ENCODE measurements at places on chromosomes 1 and 21.

DNA sequence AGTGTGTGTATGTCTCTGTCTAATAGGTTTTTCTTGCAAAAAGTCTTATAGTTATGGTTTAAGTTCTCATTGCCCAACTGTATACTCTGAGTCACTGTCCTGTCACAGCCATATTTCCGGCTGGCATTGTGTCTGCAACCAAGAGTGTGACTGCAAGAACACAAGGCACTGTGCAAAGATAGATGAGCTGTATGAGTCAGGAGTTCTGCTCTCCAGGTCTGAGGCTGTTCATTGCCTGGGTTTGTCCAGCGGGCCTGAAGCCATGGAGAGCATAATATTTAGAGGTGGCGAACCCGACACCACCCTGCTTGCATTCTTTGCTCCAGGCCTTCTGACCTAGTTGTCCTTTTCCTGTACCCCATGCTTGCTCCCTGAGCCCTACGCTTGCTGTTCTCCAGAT, 50.9 kb upstream of the CNIH3 start:
- no peak for DNase-seq

DNA sequence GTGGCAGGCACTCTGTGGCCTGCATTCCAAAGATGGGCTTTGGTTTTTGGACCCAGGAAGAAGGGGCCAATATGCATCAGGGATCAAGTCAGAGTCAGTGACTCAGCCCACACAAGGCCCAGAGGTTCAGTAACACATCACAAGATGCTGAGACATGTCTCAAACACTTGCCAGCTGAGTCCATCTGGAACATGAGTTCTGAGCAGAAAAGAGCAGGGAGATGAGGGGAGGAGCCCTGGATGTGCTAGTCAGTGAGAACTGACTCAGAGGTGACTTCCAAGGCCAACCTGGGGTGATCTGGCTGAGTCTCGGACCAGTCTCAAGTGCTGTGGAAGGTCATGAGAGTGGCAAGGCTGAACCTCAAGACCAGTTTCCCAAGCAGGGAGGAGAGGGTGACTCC, 150.1 kb downstream of the CDC7 start:
- DNase-seq = no peak

DNA sequence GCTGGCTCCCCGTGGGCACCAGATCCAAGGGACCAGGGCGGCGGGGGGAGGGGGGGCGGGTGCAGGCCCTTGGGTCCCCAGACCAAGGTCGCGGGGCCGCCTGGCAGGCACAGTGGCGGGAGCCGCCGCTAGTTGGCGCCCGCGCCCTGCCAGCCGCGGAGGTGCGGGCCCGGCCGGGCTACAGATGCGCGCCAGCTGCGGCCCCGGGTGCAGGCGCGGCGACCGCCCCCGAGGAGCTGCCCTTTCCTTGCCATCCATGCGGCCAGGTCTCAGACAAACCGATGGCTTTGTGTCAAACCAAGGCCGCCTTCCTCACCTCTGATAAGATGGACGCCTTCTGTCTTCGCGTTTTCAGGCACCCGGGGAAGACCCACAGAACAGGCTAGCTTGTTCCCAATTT, 2.2 kb upstream of the RUNX3 start:
- peak; percentile 85 for DNase-seq

DNA sequence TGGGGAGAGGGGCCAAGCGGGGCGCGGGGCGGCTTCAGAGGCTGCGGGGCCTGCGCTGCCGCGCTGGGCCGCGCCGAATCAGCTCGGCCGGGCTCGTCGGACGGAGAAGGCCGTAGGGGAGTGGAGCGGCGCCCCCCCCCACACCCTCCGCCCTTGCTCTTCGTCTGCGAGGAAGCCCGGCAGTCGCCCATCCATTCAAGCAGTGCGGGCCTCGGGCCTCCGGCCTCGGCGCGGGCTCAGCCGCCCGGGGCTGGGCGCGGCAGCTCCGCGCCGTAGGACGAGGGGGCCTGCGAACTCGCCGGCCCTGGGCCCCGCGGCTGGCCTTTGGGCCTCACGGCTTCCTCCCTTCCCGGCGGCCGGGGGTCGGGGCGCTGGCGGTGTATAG, 564 bp downstream of the CTPS1 start:
- DNase-seq = no peak

DNA sequence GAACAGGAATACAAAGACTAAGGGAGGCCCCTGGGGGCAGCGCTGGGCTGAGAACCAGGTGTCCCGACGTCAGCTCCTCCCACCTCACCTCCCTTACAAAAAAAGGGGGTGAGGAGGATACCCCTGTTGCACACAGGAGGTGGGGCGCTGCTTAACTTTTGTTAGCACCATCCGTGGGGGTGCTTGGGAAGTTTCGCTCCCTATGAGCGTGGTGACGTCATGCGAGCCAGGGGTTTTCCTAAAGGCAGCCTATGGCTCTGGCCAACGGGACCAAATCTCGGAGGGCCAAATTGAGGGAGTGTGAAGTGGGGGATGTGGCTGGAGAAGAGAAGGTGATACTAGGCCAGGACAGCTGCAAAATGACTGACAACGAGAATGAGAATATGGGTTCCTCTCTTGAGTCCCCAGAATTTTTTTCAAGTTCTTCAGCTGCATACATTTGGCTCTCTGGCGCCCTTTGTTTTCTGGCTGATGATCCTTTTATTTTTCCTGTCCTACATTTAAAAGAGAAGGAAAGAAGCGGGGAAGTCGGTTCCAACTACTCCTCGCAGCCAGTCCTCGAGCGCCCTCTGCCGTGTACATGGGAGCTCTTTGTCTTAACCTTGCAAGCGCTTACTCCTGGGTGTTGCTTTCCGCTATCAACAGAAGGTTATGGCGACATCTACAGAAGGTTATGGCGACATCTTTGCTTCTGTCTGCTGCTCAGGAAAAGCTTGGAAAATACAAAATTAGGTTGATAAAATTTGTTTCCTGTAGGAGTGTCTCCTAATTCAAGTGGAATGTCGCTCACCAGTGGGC, 48.0 kb upstream of the ZC3H11B start:
- DNase-seq = peak; percentile 44

GRCh38 chr1:14323568-14324247, 274.8 kb upstream of the KAZN start:
- DNase-seq = no peak

DNA sequence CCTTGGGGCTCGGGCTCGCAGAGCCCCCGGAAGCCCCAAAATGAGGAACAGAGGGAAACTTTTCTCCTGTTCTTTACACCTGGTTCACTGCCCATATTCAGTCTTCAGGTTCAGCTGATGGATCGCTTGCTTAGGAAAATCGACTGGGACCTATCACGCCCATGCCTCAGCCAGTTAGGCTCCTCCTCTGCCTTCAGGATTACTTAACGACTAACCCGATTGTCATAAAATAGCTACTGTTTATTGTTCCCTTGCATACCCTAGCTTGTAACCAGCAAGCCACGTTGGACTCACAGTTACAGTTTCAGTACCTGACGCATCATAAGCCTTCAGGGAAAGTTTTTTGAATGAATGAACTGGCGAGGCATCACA, 692 bp downstream of the TARDBP start:
- DNase-seq = no peak

GRCh38 chr1:93704052-93704451, 22.4 kb upstream of the BCAR3 start:
- peak; percentile 67 for DNase-seq

GRCh38 chr1:90351019-90351418, 356.1 kb downstream of the ZNF326 start:
- no peak for DNase-seq

DNA sequence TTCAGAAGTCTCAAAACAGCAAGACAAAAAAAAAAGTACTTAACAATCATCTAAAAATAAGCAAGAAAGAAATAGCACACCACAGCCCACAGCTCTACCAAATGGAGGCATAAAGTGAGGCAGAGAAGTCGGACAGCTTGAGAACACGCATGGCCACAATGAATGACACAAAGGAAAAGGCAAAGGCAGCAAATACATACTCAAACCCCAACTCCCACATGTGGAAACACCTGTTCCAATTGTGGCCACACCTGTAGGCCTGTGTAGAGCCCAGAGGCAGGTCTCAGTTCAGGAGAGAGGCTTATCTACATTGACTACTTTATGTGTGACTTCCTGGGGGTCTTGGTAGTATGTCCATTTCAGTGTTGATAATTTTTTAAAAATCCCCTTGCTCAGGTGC, 543.5 kb downstream of the LMO4 start:
- DNase-seq = no peak

- no peak for DNase-seq
Observed at GRCh38 chr1:86324130-86324822, 71.8 kb downstream of the ODF2L start.

- no peak for DNase-seq
Observed at GRCh38 chr1:24074817-24075589, 36.9 kb downstream of the MYOM3 start.
